ENCODE measurements at places on chromosomes 5 and 9.

GRCh38 chr9:76412638-76413037, 18.4 kb upstream of the RFK start:
- no peak for DNase-seq

DNA sequence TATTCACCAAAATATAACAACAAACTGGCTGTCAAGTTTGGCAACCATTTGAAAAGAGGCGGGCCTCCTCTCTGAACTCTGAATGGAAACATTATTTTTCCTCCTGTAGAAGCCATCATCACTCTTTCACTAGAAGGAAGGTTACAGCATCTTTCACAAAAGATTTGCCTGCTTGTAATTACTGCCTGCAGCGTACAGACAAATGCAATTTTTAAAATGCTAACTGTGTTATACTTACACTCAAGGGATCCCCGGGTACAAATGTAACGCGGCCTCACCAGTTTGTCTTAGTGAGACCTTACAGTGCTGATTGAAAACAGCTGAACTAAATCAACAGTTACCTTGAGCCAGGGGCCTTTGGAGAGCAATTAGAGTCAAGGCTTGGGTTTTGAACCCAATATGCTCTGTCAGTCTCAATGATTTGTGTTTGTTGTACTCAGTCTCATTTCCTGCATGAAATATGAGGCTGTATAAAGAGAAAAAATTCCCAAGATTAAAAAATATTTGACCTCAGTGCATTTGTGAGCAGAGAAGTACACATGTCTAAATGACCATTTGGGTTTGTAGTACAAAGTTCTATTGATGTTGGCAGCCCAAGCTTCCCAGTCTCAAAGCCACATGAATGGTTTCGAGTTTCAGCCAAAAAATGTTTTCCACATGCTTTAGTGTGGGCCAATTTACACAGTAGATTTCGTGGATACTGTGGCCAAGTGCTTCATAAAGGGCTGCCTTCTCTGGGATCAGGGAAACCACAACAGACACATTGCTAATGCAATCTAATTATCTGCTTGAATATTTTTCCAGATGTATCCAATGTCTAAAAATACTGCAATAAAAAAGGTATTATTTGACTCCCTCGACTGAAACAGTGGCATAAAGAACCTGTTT, 500.0 kb downstream of the SPATA31D1 start:
- peak; percentile 72 for DNase-seq

DNA sequence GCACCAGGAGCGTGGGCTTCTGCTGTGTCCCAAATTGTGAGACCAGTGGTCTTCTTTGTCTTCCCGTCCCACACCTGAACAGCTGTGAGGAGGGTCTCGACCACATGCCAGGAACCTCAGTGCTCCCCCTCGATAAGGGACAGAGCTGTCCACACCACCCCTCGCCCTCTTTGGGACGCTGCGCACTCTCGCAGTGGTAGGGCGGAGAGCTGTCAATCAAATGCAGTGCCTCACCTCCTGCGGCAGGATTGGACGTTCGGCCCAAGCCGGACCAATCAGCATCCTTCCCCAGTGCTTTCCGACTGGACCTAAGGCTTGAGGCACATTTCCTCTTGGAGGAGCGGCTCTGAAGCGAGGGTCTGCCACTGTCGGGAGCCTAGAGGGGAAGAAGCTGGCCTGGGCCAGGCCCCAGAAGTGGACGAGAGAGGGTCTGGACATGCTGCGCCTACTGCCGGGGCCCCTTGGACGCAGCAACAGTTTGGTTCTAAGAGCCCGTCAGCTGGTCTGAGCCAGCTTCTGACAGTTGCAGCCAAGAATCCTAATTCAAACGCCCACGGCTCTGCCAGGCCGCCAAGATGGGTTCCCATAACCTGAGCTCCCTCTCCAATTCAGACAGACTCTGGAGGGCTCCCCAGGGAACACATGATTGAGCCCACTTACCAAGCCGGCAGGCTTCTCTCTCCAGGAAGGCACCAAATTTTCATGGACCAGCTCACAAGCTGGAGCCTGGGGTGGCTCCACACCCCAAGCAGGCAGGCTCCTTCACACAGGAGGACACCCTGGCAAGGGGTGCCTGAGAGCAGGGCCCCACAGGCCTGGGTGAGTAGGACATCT, 28.1 kb upstream of the ADAMTS2 start:
- no peak for DNase-seq

DNA sequence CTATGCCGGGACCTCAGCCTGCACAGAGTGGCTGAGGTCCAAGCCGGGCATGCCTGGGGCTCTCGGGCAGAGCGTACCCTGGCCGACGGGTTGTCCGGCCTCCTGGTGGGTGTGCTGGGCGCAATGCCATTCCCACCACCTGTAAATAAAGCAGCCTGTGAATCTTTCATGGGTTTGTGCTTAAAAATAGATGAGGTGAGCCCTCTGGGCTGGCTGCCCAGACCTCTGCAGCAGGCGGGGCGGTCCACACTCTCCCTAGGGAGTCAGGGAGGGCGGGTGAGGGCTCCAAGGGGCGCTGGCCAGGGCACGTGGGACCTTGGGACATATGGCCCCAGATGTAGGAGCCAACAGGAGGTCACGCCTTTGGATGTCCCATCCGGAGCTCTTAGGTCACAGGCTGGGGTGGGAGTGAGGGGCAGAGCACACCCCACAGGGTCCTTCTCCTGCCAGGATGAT, 3.6 kb upstream of the AGPAT2 start:
- DNase-seq: peak; percentile 77

DNA sequence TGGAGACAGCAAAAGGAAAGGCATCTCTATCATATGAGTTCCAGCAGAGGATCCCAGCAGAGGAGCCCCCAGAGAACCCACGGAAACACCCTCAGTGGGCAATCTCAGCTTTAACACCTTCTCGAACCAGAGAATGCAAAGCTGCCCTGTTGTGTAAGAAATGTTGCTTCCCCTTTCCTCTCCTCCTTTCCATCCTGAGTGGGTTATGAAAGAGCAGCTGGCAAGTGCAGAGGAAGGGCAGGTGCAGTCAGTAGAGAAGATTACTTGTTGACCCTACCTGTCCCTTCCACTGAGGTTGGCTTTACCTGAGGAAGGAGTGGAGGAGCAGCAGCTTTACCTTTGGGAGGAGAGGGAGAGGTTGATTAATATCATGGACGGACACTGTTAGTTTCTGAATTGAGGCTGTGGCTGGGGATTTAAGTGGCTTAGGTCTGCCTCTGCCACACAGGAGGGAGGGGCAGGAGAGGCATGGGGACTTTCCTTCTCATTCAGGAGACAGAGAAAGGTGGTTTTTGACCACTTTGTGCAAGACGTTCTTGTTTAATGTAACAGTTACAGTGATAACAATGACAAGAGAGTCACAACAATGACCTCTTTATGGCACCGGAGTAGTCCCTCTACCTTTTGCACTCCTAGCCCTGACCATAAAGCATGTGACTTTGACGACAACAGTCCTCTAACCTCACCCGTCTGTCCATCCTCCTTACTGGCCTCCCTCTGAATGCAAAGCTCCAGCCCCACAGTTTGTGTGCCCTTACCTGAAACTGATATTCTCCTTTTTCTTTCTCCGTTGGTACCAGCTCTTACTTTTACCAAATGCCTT, 254.8 kb downstream of the NSG2 start:
- no peak for DNase-seq

DNA sequence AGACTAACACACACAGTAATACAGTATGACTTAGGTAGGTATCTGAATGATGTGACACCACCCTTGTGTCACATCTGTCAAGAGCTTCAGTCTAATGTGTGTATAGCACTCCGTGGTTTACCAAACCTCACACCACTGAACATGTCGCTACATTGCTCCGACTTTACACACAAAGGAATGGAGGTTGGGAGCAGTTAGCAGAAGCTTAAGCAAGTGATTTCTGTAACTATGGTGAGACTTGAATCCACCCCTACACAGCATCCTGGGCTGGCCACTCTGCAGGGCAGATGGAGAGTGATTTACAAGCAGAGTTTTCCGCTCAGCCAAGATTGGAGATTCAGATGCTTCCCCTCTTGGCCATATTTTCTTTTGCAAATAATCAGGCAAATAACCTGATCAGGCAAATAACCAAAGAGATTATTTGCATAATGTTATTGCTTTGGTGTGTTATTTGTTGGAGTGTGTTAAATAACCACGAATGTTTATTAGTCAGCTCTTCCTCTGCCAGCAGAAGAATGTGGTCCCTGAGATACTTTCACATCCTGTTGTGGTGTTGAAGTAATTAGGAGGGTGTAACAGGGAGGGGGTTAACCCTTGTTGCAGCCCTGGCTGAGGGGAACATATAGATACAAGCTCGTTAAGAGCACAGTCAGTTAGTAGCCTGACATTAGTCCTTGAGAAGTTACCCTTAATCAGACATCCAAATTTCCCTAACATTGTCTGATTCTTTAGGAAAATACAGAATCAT, 92.8 kb downstream of the SNX18 start:
- DNase-seq: no peak

DNA sequence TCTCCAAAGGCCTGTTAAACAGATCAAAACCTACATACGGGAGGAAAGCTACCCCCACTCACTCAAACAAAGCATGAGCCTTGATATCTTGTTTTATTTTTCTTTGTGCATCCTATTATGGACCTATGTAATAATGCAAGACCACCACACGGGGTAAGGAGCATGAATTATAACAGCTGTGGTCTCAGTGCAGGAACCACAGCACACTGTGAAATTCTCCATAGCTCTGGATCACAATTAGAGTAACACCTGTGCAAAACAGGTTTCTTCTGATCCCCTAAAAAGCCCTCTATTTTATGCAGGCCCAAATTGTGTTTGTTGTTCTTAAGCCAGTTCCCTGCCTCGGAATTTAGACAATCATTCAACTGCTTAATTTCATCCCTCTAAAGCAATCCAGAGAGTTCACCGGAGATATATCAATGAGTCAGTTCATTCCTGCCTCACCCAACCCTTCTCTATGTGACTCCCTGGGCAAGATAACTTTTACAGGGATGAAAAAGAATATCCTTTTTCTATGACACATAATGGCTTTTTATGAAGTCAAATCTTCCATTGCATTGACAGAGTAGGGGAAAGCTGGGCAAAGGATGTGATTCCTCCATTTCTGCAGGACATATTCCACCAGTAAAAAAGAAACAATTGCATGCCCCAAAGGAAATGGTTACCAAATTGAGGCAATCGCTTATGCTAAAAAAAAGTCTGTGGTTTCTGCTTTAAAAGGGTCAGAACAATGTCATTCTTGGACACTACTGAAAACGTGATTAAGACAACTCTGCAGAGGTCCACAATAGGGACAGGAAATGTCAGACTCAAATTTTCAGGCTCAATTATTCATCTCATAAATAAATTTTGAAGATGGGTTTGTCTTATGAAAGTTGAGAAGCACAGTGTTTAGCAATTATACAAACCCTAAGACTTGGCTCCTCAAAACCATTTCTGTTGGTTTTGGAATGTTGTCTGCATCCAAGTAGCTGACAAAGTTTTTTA, 41.6 kb upstream of the FST start:
- DNase-seq: no peak

DNA sequence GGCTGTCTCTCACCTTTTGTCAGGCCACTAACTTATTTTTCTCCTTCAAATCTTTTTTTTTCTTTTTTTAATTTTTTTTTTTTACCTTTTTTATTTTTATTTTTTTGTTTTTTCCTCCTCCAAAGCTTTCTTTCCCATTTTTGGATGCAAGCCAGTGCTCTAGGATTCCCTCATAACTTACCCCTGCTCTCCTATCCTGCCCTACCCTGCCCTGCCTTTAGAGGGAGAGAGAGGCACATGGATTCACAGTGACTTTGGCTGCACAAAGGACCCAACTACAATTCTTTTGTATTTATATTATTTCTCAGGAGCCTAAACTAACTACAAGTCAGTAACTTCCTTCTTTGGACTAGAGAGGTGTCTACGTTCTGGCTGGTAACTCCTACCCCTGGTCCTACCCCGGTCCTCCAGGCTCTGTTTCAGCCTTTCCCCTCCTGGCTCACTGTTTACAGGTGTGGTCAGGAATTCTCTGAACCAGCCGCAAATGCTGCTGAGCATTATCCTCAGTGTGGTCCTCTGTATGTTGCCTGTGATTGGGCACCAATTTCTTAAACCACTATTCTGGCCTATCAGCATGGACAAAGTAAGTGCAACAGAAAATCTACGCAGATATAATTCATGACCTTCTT, 8.4 kb upstream of the RUSC2 start:
- DNase-seq: no peak

DNA sequence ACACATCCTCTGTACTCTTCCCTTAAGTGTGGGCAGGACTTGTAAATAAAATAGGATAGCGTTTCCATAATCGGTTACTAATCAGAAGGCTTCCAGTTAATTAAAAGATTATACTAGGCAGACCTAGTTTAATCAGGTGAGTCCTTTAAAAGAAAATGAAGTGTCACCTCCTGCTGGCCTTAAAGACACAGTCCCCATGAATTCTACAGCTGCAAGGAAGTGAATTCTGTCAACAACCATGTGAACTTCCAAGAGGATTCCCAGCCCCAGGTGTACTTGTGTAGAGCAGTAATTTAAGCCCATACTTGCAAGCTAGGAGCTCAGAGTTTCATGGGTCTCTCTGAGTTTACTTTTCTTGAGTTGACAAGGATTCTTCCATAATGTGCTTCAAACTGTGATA, 918.3 kb downstream of the DTWD2 start:
- no peak for DNase-seq

DNA sequence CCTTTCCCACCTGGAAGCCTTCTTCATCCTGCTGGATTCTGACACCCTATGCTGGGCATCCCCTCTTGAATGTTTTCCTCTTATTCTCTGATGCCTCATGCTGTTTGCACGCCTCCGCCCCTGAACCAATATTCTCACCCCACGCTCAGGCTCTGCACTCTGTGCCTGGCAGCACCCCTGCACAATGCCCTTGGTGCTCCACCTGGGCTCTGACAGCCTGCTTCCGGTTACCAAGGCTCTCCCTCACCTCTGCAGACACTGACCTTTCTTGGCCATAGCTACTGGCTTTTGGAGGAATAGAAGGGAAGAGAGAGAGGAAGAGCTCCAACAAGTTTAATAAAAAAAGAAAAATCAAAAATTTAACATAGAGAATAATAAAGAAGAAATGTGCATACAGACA, 108.7 kb upstream of the SHB start:
- no peak for DNase-seq

GRCh38 chr9:130003943-130004552, 38.9 kb downstream of the FNBP1 start:
- DNase-seq: no peak

DNA sequence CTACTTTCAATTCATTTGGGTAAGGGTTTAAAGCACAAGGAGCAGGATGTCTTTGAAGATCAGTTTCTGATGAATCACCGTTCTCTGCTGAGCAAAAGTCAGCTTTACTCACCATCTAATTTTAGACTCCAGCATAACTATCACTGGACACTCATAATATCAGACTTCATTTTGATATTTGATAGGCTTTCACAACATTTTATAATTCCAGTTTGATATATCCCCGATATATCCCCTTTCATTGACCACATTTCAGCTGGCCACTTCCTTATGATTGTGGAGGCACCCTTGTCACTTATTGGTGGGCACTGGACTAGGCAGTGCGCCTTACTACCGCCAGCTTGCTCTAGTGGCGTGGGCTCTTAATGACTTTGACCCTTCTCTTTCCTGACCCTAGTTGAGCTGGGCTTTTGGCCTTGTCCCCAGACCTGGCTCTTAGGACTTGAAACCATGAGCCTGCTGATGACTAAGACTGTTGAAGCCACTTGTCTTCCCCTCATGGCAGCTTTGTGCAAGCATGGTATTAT, 46.8 kb downstream of the CYSTM1 start:
- DNase-seq: no peak

GRCh38 chr5:56482363-56482762, 249.2 kb upstream of the ANKRD55 start:
- no peak for DNase-seq

- no peak for DNase-seq
Measured at GRCh38 chr5:9545136-9545991, 511 bp downstream of the SEMA5A start.
